HuH-7 (cell line): ENCODE measurements at places on chromosomes 1 and 21.

DNA sequence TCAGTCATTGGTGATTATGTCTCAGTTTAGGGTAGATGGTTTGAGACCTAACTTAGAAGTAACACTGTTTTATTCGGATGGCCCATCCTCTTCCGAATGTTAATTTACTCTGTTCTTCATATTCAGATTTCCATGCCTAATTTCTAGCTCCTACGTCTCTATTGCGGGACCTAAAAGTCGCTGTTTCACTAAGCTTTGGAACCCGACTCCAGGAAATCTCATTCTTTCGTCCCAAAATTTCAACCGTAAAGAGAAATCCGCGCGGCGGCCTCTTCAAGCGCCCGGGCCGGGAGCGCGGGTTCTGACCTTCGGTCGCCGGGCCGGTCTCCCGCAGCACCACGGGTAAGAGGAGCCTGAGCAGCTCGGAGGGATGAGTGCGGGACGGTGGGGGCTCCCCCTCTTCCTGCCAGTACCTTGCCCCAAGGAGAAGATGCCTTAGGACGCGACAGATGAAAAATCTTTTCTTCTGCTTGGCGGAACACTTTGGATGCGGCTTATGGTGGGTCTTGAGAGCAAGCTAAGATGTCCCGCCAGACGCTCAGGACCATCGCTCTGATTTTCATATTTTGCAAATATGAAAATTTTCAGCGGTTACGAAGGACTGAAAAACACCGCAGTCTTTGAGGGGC, 128.7 kb downstream of the PPIAL4G start:
- DNase-seq = no peak

DNA sequence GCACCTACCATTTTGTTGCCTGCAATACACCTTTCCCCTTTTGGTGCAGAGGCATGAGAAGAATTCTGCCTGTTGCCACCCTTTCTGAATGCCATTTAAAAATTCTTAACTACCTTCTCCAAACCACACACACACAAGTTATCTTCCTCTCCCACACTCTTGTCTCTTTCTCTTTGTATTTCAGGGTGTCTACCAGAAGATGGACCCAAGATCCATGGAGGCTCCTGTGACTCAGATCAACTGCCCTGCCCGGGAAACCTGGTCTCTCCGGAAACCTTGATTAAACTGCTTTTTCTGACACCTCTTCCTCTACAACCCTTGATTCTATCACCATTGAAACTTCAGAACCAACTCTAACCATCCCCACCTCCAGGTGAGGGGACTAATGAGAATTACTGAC, 2.4 kb upstream of the TARS2 start:
- DNase-seq = no peak

- DNase-seq = no peak
These were observed 16.2 kb downstream of the HAX1 start for GRCh38 chr1:154288661-154289060.

GRCh38 chr21:38958940-38959691, 153.4 kb downstream of the ETS2 start:
- DNase-seq = no peak

GRCh38 chr1:245356891-245357585, 202.3 kb downstream of the KIF26B start:
- no peak for DNase-seq

- DNase-seq = no peak
These were observed 10.8 kb upstream of the HMGCL start for GRCh38 chr1:23836037-23836436.
